ENCODE measurements at places on chromosomes 4 and X. TPM values are rescaled to one million over a fixed set of nuclear protein-coding genes. Genes with fewer than 3 reads are reported as not detected.

Gene ADH1A
- not detected for polyA plus RNA-seq

Gene GPR143
- polyA plus RNA-seq, result 5.5 TPM

Gene CPZ
- polyA plus RNA-seq, result not detected

Gene FAT4
- 5.6 TPM for polyA plus RNA-seq

Gene CXorf65
- not detected for polyA plus RNA-seq

Gene DCK
- 147 TPM for polyA plus RNA-seq

Gene HAUS7
- polyA plus RNA-seq, result 27.7 TPM

Gene SLC16A2
- 14.5 TPM for polyA plus RNA-seq

Gene DUSP21
- not detected for polyA plus RNA-seq

Gene MXRA5
- polyA plus RNA-seq, result 0.28 TPM

Gene BCOR
- 23.7 TPM for polyA plus RNA-seq

Gene ATXN3L
- not detected for polyA plus RNA-seq

Gene ALB
- 3.4 TPM for polyA plus RNA-seq

Gene F8A2
- not detected for polyA plus RNA-seq

Gene ALAS2
- polyA plus RNA-seq, result not detected

Gene ATP10D
- polyA plus RNA-seq, result 4.5 TPM

Gene F11
- not detected for polyA plus RNA-seq

Gene FRMD7
- polyA plus RNA-seq, result 1.2 TPM

Gene USP51
- 1.4 TPM for polyA plus RNA-seq

Gene CXCL6
- polyA plus RNA-seq, result not detected

Gene SSX4
- not detected for polyA plus RNA-seq

Gene HPRT1
- polyA plus RNA-seq, result 13.2 TPM

Gene MSX1
- polyA plus RNA-seq, result 2.8 TPM

Gene COX7B2
- polyA plus RNA-seq, result not detected

Gene RASSF6
- not detected for polyA plus RNA-seq

Gene SEPTIN6
- 153 TPM for polyA plus RNA-seq

Gene DIPK2B
- polyA plus RNA-seq, result not detected

Gene REST
- 2.8 TPM for polyA plus RNA-seq

Gene GPM6B
- polyA plus RNA-seq, result 212 TPM

Gene PSAPL1
- not detected for polyA plus RNA-seq

Gene ARSJ
- not detected for polyA plus RNA-seq

Gene FNIP2
- polyA plus RNA-seq, result 51.7 TPM

Gene S100G
- not detected for polyA plus RNA-seq

Gene CT45A8
- not detected for polyA plus RNA-seq

Gene CCNG2
- polyA plus RNA-seq, result 132 TPM

Gene RTL9
- 0.58 TPM for polyA plus RNA-seq

Gene CHRNA9
- not detected for polyA plus RNA-seq

Gene SLC35A2
- 25.3 TPM for polyA plus RNA-seq

Gene AFF2
- polyA plus RNA-seq, result 18.6 TPM

Gene FABP2
- polyA plus RNA-seq, result not detected

Gene ERAS
- 3.2 TPM for polyA plus RNA-seq

Gene HELT
- not detected for polyA plus RNA-seq

Gene MAGED4B
- 464 TPM for polyA plus RNA-seq

Gene MAGEB10
- polyA plus RNA-seq, result not detected

Gene FUNDC1
- polyA plus RNA-seq, result 30.9 TPM

Gene SYP
- 240 TPM for polyA plus RNA-seq

Gene FAM133A
- 4.9 TPM for polyA plus RNA-seq

Gene DRD5
- 0.46 TPM for polyA plus RNA-seq

Gene COL4A5
- 3.9 TPM for polyA plus RNA-seq

Gene PARM1
- polyA plus RNA-seq, result 1.3 TPM
